ENCODE measurements at places on chromosomes 1 and 21. TPM values are rescaled to one million over a fixed set of nuclear protein-coding genes. Genes with fewer than 3 reads are reported as not detected.
A peak's percentile ranks its signal among the peaks of the same experiment; 100 is the strongest.

- no peak for DNase-seq
- no peak overlapping the region for H3K4me3 ChIP-seq
- no peaks in the 10 kb centered on the region for H3K27me3 ChIP-seq
- H3K36me3 ChIP-seq = no peaks in the 10 kb centered on the region
- H3K4me1 ChIP-seq = peaks cover 20% of the 10 kb centered on the region
These were observed 16.7 kb downstream of the CAMTA1 start for GRCh38 chr1:6801966-6802365.

GRCh38 chr1:74392840-74393239 is 119.6 kb downstream of the LRRC53 start:
- no peak overlapping the region for H3K27ac ChIP-seq
- no peaks in the 10 kb centered on the region for H3K27me3 ChIP-seq
- DNase-seq = no peak
- no peaks in the 10 kb centered on the region for H3K36me3 ChIP-seq
- no peak overlapping the region for H3K4me3 ChIP-seq

DNA sequence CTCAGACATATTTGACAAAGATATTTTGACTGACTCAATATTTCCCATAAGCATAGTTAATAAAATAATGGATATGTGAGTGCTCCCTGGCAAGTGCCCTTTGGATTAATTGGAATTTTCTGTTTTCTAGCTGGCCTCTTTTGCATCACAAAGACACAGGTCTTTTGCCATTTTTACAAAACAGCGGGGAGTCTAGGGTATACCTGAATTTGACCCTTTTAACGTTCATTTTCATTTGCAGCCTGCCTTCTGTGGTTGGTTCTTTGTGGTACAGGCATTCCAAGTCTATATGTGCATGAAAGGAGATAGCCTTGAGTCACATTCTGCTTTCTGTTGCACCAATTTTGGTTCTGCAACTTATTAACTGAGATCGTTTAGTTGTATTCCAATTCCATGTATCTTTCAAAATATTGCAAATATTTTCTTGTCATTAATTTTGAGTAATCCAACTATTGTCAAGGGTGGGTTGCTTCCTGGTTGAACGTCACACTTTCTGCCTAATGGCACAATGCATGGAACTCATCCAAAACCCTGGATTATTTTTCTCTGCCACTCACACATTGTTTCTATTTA is 171.7 kb downstream of the CRB1 start:
- H3K36me3 ChIP-seq = no peaks in the 10 kb centered on the region
- H3K27me3 ChIP-seq = no peaks in the 10 kb centered on the region
- H3K27ac ChIP-seq = no peak overlapping the region

DNA sequence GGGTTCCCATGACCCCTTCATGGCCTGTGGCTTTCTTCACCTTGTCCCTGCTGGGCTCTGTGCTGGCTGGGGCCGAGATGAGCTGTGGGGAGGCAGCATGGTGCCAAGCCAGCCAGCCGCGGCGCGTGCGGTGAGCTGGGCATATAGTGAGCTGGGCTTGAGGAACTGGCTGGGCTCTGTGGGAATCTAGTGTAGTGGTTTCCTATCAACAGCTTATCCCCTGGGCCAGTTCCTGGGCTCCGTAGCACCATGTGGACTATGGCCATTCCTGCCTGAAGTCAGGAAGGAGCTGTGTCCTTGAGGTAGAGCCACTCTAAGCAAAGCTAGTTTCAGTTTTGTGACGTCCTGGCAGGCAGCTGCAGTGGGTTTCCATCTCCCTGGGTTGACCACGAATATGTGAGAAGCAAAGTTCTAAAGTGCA is 1.8 kb downstream of the NCMAP start:
- no peak overlapping the region for H3K4me3 ChIP-seq
- no peak overlapping the region for H3K27ac ChIP-seq
- no peak for DNase-seq
- no peaks in the 10 kb centered on the region for H3K4me1 ChIP-seq
- no peaks in the 10 kb centered on the region for H3K36me3 ChIP-seq
- no peaks in the 10 kb centered on the region for H3K27me3 ChIP-seq

GRCh38 chr1:38997901-38998190 is 6.8 kb downstream of the AKIRIN1 start:
- H3K36me3 ChIP-seq = no peaks in the 10 kb centered on the region
- DNase-seq = no peak
- H3K27ac ChIP-seq = no peak overlapping the region
- H3K27me3 ChIP-seq = no peaks in the 10 kb centered on the region

- H3K27ac ChIP-seq = no peak overlapping the region
- no peaks in the 10 kb centered on the region for H3K27me3 ChIP-seq
- H3K36me3 ChIP-seq = no peaks in the 10 kb centered on the region
- no peaks in the 10 kb centered on the region for H3K4me1 ChIP-seq
- DNase-seq = no peak
These were observed 118.2 kb downstream of the ODF2L start for GRCh38 chr1:86277936-86278335.

DNA sequence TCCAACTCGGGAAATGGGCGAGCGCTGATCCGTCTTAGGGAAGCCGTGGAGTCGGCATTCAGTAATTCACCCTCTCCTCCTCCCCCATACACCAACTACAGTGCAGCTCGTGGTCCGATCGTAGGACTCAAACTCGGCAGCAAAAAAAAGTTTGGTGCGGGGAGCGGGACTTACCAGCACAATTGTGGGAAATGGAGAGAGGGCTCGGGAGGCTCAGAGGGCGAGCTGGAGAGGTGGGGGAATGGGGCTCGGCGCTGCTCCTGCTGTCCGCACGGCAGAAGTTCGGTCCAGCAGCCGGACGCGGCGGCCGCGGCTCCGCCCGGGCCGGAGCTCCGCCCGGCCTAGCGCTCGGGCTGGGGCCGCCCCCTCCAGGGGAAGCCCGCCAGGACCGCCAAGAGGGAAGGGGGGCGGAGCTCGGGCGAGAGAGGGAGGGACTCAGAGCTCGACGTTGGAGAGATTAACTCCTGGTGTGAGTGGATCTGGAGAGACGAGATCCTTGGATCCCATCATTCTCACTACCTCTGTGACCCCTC is 676 bp upstream of the PIAS3 start:
- H3K4me3 ChIP-seq = peak overlapping the region; percentile 85
- H3K27ac ChIP-seq = peak overlapping the region; percentile 89
- H3K27me3 ChIP-seq = no peaks in the 10 kb centered on the region
- DNase-seq = peak; percentile 94
- peaks cover 3% of the 10 kb centered on the region for H3K4me1 ChIP-seq

- no peak overlapping the region for H3K27ac ChIP-seq
- no peak overlapping the region for H3K4me3 ChIP-seq
- H3K27me3 ChIP-seq = no peaks in the 10 kb centered on the region
- DNase-seq = peak; percentile 50
- peaks cover 6% of the 10 kb centered on the region for H3K4me1 ChIP-seq
These were observed 2.5 kb upstream of the TRAPPC3 start for GRCh38 chr1:36151845-36152203.

DNA sequence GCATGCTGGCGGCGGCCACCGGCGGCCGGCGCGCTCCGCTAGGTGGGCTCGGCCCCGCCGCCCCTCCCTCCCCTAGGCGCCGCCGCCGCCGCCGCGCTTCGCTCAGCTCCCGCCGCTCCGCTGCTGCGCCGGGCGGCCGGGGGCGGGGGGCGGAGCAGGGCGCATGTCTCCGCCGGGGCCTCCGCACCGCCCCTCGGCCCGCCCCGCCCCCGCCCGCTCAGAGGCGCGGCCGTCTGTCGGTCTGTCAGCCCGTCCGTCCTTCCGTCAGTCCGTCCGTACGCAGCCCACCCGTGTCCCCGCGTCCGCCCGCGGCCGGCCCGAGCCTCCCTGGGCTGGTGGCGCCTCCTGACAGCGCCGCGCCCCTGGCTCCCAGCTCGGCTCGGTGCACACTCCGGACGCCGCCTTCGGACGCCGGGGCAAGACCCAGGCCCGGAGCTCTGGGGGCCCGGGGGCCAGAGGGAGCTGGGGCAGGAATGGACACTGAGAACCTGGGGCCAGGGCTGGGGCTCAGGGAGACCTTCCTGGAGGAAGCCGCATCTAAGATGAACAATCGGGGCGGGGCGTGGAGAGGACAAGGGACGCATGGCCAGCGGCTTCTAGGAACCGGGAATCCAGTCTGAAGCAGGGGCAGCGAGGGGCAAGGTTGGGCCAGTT is at the start of gene GPR153:
GPR153 (minus strand) TSS at position 138 of the 654 bp plus-strand sequence. CDS start 6,193 bp downstream, outside the sequence.
- H3K4me1 ChIP-seq = peaks cover 23% of the 10 kb centered on the region
- H3K27ac ChIP-seq = peak within 1 kb of the TSS; percentile 71
- DNase-seq = peak; percentile 51
- no peaks in the 10 kb centered on the region for H3K36me3 ChIP-seq
- no peaks in the 10 kb centered on the region for H3K27me3 ChIP-seq
- peak within 1 kb of the TSS; percentile 54 for H3K4me3 ChIP-seq

DNA sequence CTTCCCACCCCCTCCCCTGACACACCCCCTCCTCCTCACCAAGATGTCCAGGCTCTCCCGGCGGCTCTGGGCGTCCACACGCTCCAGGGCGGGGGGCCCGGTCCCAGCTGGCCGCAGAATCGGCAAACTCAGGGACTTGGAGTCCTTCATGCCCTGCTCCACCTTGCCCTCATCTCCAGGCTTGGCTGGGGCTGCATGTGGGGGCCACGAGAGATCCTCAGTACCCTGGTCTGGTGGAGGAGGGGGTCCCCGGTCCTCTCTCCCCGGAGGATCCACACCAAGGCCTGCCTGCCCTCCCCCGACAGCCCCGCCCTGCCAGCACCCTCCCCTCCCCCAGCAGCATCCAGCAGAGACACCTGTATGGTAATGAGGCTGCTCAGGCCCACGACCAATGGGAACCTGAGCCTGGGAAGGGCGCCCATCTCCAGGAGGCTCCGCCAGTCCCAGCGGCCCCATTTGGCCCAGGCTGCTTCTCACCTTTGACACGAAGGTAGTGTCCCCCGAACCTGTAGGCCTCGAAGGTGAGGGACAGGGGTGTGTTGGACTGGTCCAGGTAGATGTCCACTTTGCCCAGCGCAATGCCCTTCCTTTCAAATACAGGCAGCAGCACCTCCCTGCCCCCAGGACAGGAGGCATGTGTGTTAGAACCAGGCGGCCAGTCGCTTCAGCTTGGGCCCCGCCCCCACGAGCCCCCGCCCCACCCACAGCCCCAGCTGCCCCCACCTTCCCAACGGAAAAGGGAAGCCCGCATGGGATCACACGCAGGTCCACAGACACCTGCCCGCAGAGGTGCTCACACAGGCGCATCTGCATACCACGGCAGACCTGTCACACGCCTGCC is 8.2 kb upstream of the TNFRSF25 start:
- no peak overlapping the region for H3K27ac ChIP-seq
- DNase-seq = no peak
- H3K4me1 ChIP-seq = no peaks in the 10 kb centered on the region

DNA sequence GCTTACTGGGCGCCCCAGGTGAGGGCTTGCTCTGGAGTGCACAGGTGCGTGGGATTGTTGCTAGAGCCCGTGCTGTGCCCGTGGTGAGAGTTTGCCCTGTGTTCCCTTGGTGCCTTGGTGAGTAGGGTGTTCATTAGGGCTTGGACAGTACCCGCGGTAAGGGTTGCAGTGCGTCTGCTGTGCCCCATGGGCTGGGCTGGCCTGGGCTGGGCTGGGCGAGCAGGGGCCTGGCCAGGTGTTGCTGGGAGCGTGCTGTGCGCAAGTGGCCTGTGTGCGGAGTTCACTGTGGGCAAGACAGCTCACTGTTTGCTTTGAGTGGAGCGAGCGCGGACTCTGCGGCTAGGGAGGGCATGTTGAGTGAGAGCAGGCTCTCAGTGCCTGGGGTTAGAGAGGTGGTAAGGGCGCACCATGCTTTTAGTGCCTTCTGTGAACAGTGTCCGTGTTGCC is 725 bp downstream of the CR1L start:
- no peaks in the 10 kb centered on the region for H3K36me3 ChIP-seq
- H3K27me3 ChIP-seq = no peaks in the 10 kb centered on the region
- no peak for DNase-seq
- H3K27ac ChIP-seq = no peak overlapping the region
- H3K4me1 ChIP-seq = peaks cover 3% of the 10 kb centered on the region

GRCh38 chr1:183094351-183094750 is 71.1 kb downstream of the LAMC1 start:
- H3K36me3 ChIP-seq = no peaks in the 10 kb centered on the region
- no peak overlapping the region for H3K27ac ChIP-seq
- DNase-seq = no peak
- peaks cover 34% of the 10 kb centered on the region for H3K4me1 ChIP-seq

DNA sequence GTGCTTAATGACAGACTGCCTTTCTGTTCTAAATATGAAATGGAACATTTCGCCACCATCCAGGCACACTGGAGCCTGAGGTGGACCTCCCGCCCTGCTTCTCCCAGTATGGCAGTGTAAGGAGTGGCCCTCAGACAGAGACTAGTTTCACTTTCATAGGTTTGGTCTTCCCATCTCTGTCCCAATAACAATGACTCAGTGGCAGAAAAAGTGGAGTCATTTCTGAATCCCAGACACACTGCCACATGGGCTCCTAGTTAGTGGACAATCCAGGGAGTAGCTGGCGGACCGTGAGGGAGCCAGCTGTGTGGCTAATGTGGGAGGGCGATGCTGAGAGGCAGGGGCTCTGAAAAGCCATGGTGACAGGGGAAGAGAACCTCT is 95.6 kb upstream of the TSPAN2 start:
- no peak overlapping the region for H3K27ac ChIP-seq
- no peaks in the 10 kb centered on the region for H3K36me3 ChIP-seq
- H3K4me1 ChIP-seq = peaks cover 1% of the 10 kb centered on the region
- no peak for DNase-seq

DNA sequence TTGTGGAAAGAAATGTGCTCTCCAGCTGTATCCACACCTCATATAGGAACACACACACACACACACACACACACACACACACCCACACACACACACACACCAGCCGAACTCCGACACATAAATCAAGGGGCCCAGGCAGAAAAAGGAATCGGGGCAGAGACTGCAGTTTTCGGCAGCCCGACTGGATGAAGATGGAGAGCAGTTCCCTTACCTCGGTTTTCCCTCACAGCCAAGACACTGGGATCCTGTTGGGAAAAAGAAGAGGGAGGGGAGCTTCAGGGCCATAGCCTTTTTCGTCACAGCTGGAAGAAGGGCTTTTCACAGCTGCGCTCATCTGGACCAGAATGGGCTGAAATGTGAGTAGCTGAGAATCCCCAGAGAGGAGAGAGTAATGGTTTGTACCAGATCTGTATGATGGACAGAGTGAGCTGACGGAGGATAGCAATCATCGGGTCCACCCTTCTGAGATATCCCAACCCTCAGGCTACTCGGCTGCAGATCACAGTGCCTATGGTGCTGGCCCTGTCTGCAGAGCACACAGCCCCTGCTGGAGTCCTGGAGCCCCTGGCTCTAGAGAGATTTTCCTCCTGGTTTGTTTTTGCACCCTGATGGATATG is 37.7 kb downstream of the PIK3C2B start:
- no peaks in the 10 kb centered on the region for H3K4me1 ChIP-seq
- H3K27me3 ChIP-seq = no peaks in the 10 kb centered on the region
- H3K4me3 ChIP-seq = no peak overlapping the region
- DNase-seq = no peak

DNA sequence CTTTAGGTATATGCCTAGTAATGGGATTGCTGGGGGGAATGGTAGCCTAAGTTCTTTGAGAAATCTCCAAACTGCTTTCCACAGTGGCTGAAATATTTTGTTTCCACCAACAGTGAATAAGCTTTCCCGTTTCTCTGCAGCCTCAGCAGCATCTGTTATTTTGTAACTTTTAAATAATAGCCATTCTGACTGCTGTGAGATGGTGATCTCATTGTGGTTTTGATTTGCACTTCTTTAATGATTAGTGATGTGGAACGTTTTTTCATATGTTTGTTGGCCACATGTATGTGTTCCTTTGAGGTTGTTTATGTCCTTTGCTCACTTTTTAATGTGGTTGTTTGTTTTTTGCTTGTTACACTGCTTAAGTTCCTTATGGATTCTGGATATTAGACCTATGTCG is 237.4 kb downstream of the CENPF start:
- no peaks in the 10 kb centered on the region for H3K4me1 ChIP-seq
- no peak for DNase-seq
- H3K36me3 ChIP-seq = no peaks in the 10 kb centered on the region

Gene KIF14
- 0.40 TPM for total RNA-seq

Gene RGS16
- total RNA-seq = 2.0 TPM

Gene NBPF6
- not detected for total RNA-seq

Gene ATP1A4
- total RNA-seq = not detected

Gene PIK3CD
- total RNA-seq = 9.0 TPM

Gene CCDC30
- total RNA-seq = 6.7 TPM
